Stimulated activated CD8-positive, alpha-beta memory T cell treated with anti-CD3 and anti-CD28 coated beads, Interleukin-15, amount 100 ng/mL, for 4 hours (primary cell): ENCODE measurements at places on chromosomes 5 and 9.
A peak's percentile ranks its signal among the peaks of the same experiment; 100 is the strongest.

DNA sequence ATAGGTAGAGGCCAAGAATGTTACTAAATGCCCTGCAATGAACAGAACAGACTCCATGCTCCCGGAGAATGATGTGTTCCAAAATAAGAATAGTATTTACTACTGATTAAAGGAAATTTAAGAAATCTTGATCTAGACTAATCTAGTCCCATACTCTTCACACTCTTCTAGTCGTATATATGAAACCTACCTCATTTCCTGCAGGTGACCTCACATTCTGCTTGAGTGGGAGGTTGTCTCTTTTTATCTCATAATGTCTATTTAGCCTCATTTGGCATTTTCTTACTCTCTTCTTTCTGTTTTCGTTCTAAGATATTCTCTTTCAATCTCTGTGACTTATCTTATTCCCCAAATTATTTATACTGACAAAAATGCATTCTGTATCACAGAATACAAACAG, 9.2 kb upstream of the SHOC1 start:
- DNase-seq, result no peak

- DNase-seq, result no peak
These were observed 18.3 kb upstream of the MSANTD3 start for GRCh38 chr9:100408546-100409175.

DNA sequence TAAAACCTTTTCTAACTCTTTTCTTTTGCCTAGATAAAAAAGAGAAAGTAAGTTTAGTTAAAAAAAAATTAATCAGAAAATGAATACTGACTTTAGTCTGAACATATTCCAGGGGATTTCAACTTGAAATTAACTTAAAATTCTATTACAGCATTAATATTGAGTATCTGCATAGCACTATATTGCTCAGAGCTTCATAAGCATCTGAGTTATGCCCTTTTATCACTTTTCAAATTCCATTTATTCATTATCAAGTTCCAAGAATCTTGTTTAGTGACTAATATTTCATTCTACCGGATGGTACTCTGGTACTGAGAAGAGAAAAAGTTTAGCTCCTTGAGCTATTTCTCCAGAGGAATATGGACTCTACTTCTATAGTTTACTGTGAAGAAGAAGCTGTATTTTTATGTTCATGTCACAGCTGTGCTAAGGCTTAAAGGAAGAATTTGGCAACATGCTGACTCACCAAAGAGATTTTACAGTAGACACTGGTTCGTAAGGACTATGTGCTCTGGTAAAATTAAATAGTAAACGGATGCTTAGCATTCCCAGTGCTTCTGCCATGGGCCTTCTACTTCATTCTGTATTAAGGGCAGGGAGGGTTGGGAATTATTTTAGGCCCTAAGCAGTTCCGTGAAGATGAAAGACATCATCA, 285.2 kb upstream of the SEMA6A start:
- no peak for DNase-seq

DNA sequence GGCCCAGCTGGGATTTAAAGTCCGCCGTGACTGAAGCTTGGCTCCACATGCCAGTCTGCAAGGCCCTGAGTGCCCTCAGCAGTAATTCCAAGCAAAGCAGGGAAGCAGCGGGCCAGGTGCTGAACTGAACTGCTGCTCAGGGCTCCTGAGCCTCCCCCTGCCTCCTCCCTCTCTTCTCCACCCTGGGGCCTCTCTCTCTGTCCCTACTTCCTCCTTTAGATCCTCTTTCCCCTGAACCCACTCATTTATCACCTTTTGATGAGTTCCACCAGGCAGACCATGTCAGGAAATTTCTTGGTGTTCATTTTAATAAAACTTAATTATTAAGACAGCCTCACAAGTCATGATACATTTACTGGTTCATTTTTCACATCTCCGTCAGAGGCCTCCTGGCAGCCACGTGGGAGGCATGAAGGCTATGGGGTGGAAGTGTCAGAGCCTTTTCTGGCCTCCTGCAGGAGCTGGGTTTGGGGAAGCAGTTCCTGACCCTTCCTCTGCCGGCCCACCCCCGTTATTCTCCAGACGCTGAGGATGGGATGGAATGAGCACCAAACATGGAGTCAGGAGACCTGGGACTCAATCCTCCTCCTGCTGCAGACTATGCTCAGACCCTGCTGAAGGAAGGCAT, 32.2 kb upstream of the KCNIP1 start:
- DNase-seq, result no peak

- no peak for DNase-seq
These were observed 563.7 kb upstream of the DAP start for GRCh38 chr5:11324521-11325289.

DNA sequence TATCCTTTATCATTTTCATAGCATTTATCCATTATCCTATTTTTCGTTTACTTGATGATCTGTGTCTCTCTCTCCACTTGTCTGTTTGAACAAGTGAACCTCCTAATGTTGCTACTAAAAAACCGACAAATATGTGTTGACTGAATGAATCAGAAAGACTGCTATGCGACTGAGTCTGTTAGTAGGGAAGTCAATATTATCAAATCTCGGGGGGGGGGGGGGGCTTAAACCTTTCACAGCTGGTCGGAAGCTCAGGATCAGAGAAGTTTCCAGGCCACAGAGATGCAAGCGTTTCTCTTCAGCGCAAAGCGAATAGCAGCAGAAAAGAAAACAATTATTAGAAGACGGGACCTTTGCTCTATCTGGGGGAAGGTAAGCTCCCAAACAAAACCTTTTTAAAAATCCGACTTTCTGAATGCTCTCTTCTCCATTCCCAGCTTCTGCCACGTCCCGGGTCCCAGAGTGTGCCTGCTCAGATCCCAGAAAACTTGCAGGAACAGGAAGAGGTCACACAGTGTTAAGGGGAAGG, 412 bp downstream of the RIOK2 start:
- no peak for DNase-seq

GRCh38 chr9:5510360-5510931, at the start of gene PDCD1LG2:
PDCD1LG2 (plus strand) TSS chr9:5510531; CDS start chr9:5522547, 12,016 bp downstream.
- DNase-seq, result no peak

GRCh38 chr9:34663303-34663605, 797 bp upstream of the CCL27 start:
- no peak for DNase-seq

GRCh38 chr9:125999504-125999881, 252.3 kb downstream of the PBX3 start:
- no peak for DNase-seq

DNA sequence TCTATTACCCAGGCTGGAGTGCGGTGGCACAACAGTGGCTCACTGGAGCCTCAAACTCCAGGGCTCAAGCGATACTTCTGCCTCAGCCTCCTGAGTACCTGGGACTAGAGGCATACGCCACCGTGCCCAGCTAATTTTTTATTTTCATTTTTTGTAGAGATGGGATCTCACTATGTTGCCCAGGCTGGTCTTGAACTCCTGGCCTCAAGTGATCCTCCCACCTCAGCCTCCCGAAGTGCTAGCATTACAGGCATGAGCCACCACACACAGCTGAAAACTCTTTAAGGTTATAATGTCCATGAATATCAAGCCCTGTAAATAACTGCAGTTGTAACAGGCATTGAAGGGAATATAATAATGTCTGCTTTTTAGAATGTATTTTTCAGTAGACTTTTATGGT, 271.2 kb downstream of the AOPEP start:
- DNase-seq, result no peak

DNA sequence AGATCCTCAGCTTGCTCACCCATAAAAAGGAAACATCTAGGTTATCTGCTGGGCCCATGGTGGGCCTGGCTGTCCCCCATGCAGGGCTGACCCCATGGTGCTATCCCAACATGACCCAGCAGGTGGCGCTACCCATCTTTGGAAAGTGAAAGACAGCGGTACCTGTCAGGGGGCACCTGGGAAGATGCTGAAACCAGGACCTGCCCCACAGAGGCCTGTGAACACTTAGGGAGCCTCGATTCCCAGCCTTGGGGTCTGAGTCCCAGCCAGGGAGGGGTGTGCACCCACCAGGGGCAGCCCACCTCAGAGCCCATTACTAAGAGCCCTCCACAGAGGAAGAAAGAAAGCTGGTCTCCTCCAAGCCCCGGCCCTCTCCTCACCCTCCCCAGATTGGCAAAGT, 46.6 kb upstream of the IPPK start:
- peak; percentile 67 for DNase-seq

DNA sequence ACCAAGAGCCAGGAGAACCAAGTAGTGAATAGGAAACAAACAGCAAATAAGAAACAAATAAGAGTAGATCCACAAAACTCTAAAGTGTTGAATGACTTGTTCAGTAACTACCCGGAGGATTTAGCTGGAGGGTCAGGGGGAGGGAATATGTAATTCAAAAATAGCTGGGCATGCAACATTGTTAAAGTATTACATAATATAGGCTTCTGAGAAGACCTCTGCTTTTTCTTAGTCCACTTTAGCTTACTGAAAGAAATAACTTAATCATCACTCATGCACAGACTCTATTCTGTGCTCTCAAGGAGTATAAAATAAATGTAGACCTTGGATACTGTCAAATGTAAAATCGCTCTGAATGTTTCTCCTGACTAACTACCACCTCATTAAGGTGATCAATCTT, 183.2 kb upstream of the POU5F2 start:
- no peak for DNase-seq

- no peak for DNase-seq
These were observed 24.9 kb upstream of the CCDC112 start for GRCh38 chr5:115321309-115321708.

DNA sequence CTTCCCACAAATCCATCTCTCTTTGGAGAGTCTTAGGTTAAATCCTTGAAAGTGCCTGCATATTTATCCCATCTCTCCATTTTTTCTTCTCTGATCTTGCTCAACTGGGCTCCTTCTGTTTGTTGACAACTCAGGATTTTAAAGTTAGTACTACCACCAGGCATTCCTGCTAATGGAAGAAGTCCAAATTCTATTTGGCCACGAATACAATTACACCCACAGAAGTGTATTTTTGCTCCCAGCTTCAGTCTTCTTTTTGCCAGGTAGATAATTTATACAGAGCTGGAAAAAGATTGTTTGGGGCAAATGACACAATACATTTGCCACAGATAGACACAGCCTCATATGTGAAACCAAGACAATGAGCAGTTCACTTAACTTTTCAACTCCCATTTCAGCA, 74.8 kb downstream of the CETN3 start:
- DNase-seq, result no peak

DNA sequence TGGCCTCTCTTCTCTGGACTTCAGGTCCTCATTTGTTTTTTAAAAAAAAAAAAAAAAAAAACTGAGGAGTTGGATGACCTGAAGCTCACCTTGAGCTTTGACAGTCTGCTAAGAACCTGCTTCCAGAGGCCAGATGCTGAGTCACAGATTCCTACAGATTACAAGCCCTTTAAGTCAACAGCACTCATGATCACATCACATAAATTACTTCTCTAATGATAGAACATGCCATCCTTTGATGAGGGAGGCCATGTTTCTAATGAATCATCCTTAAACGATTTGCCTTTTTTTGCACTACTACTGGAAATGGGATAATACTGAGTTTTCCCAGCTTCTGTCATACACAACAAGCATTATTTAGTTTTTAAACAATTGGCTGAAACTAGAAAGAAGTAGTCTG, 34.2 kb upstream of the MYOT start:
- DNase-seq, result no peak

GRCh38 chr5:14813747-14814146, 57.8 kb downstream of the ANKH start:
- no peak for DNase-seq

GRCh38 chr5:12522116-12522515, 617.9 kb upstream of the CTNND2 start:
- DNase-seq, result no peak

DNA sequence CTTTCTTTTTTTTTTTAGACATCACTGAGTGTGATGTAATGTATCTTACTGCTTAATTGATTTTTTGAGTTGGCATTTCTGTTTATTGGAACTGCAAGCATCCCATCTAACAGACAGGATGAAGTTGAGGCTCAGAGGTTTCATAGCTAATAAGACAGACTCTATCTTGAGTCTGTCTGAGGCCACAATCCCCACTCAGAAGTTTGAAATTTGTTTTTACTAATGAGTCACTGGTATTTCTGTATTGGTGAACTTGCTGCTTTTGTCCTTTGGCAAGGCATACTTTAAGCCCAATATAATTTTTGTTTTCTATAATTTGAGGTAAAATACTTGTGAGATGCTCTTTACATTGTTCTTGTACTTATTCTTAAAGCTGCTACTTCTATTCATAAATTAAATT, 491.2 kb downstream of the PSAT1 start:
- DNase-seq, result no peak

DNA sequence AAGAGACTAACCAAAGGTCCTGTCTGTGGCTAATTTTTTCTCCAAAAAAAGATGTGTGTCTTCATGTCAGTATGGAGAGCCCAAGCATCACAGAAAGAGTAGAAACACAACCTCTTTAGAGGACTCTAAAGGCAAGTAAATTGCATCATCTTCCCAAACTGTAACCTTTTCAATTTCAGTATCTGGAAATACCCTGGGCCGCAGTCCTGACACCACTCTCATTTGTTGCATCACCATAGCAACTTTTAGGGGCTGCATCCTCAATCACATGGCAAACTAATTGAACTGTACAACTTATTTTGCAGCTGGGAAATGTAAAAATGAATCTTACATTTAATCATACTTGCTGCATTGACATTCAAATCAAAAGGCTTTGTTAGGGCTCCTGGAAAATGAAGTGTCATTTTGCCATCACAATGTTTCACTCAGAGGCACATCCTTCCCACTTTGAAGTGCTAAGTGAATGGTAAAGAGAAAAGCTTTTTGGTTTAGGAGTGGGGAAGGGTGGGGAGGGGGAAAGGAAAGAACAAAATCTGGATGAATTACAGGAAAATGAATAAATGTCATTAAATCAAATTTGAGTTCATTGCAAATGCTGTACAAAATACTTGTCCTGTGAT, 60.6 kb upstream of the GRIA1 start:
- DNase-seq, result no peak

DNA sequence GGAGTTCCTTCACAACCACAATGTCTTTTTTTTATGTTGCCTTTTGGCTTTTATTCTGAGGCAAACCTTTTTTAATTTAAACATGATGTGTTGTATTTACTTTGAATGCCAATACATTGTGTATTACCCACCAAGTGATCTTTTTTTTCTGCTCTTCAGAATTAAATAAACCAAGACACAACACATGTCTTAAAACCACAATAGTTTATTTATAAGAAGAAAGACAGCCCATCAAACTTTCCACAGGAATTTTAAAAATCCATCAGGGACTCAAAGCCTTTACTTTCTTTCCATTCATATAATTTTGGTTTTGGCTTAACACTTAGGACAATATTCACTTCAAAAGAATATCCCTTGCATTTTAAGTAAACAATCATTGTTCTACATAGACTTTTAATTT, 321.8 kb upstream of the MEF2C start:
- no peak for DNase-seq

DNA sequence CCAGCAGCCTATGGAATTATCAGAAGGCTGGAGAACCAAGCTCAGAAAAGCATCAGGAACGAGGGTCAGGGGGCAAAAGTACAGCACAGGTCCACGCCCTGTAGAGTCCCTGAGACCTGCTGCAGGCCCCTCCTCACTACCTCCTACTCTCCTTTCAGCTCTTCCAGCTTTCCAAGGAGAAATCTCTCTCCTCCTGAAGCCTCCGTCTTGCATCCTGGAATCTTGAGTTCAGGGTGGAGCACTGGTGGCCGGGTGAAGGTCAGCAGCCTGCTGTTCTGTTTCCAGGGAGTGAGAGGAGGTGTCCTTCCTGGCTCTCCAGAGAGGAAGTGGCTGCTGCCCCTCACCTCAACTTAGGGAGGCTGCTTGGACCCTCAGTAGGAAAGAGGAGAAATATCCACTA, 342.3 kb downstream of the ZSWIM6 start:
- no peak for DNase-seq

GRCh38 chr9:131024978-131025868, 16.2 kb downstream of the LAMC3 start:
- DNase-seq, result no peak

GRCh38 chr5:78508186-78508765, 140.3 kb downstream of the LHFPL2 start:
- DNase-seq, result no peak
